ENCODE measurements at places on chromosomes 1 and 21. TPM values are rescaled to one million over a fixed set of nuclear protein-coding genes. Genes with fewer than 3 reads are reported as not detected.

CELA2B gene
- total RNA-seq = not detected

TNFRSF8 gene
- not detected for total RNA-seq

F3 gene
- total RNA-seq = 40.7 TPM

LYPD8 gene
- total RNA-seq = not detected

PKLR gene
- under 0.01 TPM for total RNA-seq

CELF3 gene
- total RNA-seq = not detected

LYST gene
- total RNA-seq = 57.7 TPM

KIF14 gene
- 1.7 TPM for total RNA-seq

UBL4B gene
- total RNA-seq = 7.5 TPM

SPRR2E gene
- not detected for total RNA-seq

CCDC18 gene
- 6.7 TPM for total RNA-seq

LAMB3 gene
- 4.5 TPM for total RNA-seq

SIM2 gene
- total RNA-seq = 0.24 TPM

LENEP gene
- total RNA-seq = not detected

FMO2 gene
- 6.2 TPM for total RNA-seq

DENND2D gene
- total RNA-seq = 10.0 TPM

LPAR3 gene
- total RNA-seq = 16.9 TPM

HMGCS2 gene
- total RNA-seq = not detected

CYP4Z1 gene
- total RNA-seq = not detected

NCMAP gene
- total RNA-seq = not detected

CAPZA1 gene
- 213 TPM for total RNA-seq

NPPA gene
- total RNA-seq = not detected

UMODL1 gene
- under 0.01 TPM for total RNA-seq

ARTN gene
- 1.9 TPM for total RNA-seq
